ENCODE measurements at places on chromosomes 6 and 20.

DNA sequence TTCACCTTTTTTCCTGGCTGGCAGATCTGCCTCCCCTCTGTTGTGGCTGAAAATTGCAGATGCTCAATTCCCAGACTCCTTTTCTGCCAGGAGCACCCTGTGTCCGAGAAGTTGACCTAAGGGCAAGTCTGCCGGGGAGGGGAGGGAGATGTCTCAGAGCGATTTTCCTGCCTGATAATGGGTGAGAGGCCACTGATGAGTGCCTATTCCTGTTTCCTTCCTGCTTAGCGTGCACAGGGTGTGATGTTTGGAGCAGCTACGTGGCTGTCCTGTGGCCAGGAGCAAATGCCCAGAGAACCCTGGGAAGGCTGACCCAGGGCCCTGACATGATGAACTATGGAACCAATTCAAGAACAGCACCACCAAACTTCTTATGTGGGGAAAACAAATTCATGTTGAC, 22.5 kb downstream of the SOX4 start:
- no peak for DNase-seq

DNA sequence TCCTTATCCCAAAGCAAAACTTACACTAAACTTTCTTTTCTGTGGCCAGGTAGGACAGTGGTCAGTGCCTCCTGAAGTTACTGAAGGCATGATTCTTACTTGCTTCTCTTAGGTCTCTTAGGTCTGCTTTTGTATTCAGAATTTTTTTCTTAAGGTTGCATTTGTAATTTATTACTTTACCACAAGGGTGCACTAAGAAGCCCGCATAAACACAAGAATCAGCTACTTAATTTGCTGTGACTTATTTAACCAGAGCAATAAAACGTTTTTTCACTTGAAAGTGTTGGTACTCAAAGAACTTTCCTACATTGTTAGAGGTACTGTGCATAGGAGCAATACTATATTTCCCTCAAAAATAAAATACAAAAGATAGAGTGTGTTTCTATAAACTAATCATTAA, 75.4 kb upstream of the LAMA2 start:
- DNase-seq = no peak

DNA sequence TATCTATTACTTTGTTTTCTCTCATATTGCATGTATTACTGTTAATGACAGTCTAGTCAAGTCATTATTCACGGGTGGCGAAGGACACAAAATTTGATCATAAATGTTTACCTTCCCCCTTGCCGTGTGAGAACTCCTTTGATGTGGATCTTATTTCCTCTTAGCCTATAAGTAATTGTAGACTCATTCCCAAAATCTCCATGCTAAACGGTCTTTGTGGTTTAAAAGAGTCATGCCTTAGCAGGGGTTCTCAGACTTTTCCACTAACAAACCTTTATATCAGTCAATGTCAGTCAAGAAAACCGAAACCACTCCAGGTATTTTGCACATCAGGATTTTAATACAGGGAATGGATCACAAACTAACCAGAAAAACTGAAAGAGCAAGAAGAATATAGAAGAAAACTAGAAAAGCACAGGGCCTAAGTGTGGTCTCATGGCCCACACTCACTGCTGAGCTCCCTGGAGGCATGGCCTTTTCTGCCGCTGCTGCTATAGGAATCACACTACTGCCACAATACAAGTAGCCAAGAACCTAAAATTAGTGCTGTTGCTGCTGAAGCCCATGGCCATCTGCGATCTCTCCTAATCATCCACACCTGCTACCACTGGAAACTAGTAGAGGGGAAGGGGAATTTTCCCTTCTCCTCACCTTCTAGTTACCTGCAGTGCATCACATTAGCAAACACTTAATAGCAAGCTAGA, 186.0 kb upstream of the POU3F2 start:
- no peak for DNase-seq

GRCh38 chr20:63574829-63575743, 1.0 kb upstream of the HELZ2 start:
- DNase-seq = no peak

DNA sequence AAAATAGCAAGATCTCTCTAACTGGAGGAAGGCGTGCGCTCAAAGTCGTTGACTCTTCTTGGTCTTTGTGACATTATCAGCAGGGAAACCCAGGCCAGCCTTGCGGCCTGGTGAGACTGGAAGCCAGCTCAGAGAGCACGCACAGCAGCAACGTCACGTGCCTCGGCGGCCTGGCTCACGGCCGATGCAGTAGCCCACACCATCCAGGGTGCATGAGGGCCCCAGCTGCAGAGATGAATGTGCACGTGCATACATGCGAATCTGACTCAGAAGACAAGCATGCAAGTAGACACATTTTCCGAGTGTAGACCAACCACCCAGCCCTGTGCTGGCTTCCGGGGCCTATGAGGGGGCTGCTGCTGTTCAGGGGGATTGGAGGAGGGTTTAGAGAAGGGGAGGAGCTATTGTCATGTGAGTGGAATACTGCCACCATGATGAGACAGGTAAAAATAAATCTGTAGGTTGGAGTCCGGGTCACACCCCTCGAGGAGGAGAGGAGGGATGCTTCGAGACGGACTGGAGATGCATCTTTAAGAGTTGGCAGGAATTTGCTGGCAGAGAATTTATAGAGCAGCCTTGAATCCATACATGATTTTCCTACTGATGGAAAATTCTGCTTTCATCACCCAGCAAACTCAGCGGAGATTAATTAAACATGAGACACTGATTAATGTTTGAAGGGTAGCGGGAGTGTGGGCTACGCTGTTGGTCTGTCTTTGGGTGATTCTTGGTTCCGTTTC, 388.2 kb downstream of the CDH4 start:
- no peak for DNase-seq

DNA sequence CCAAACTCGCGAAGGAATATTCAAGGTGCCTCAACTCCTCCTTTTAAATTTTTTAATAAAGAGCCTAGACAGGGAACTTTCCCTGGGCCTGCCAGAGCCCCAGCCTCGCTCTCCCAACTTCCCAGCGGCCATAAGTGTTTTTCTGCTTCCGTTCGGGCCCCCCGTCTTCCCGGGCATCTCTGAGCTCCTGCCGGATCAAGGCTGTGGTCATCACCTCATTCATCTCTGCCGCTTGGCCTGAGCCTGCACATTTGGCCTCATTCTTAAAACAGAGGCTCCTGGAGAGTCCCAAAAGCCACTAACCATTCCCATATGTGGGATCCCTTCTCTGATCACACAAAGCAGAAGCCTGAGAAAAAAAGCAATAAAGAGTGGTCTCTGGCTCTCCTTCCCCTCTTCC, 969.1 kb upstream of the DEFB115 start:
- DNase-seq = no peak

- DNase-seq = no peak
Measured at GRCh38 chr6:133761706-133762105, 127.2 kb upstream of the TCF21 start.

Measured in naive thymus-derived CD8-positive, alpha-beta T cell (primary cell).